ENCODE measurements at places on chromosomes 11 and 22.

- DNase-seq = no peak
Observed at GRCh38 chr11:33362051-33362910, 105.1 kb downstream of the HIPK3 start.

DNA sequence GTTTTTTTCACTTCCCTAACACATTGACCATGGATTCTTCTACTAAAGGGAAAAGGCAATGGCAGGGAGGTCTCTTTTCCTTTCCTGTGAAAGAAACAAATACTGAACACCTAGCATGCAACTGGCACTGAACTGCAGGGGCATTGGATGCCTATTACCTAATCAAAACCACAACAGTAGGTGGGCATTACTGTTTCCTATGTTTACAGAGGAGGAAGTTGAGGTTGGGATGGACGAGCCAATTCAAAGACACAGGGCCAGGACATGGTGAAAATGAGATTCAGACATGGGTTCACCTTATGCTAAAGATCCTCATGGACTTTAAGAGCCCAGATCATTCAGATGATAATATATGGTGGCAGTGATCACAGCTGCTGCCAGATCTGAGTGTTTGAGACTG, 407.0 kb downstream of the MIAT start:
- no peak for DNase-seq

DNA sequence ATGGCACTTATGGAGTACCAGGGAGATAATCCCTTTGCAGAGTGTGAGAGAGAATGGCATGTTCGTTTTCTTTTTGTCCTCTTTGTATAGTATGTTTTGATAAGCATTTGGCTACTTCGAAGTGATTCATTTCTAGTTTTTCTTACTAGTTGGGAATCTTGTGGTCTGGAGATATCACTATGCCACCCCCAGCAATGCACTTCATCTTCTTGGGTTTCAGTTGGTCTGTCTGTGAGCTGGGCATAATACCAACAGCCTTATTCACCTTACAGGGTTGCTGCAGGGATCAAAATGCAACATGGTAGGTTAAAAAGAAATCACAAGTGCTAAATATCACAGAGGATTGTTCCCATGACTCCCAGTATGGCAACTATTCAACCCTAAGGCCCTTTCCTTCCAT, 387.8 kb upstream of the CADM1 start:
- DNase-seq = no peak

DNA sequence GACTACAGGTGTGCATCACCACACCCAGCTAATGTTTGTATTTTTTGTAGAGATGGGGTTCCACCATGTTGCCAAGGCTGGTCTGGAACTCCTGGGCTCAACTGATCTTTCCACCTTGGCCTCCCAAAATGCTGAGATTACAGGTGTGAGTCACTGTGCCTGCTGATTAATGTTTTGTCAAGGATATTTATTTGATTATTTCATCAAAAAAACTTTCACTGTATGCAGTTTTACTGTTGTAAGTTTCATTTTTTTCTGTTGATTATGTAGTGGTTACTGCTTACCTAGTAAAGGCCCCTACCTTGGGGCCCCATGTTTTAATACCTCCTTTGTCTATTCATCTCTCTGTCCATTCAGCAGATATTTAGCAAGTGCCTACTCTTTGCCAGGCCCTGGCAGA, 16.7 kb upstream of the FAM168A start:
- no peak for DNase-seq

DNA sequence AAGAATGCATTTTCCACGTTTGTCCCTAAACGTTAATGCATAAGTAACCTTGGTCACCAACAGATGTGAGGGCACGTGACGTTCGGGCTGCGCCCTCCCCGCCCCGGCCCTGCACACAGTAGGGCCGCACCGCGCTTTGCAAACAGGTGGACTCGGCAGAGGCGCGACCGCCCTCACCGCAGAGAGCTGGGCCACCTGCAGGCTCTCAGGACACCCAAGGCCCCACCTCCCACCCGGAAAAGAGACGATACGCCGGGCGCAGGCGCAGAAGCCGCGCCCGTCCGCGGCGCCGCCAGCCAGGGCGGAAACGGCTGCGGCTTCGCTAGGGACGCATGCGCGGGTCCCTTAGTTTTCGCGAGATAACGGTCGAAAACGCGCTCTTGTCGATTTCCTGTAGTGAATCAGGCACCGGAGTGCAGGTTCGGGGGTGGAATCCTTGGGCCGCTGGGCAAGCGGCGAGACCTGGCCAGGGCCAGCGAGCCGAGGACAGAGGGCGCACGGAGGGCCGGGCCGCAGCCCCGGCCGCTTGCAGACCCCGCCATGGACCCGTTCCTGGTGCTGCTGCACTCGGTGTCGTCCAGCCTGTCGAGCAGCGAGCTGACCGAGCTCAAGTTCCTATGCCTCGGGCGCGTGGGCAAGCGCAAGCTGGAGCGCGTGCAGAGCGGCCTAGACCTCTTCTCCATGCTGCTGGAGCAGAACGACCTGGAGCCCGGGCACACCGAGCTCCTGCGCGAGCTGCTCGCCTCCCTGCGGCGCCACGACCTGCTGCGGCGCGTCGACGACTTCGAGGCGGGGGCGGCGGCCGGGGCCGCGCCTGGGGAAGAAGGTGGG, at the start of gene FADD:
Gene FADD, plus strand, starts transcription at position 377 of the 831 bp plus-strand sequence. Its CDS starts 164 bp downstream, at position 541.
- peak; percentile 93 for DNase-seq

GRCh38 chr11:25211635-25212254, 714.9 kb downstream of the LUZP2 start:
- no peak for DNase-seq

DNA sequence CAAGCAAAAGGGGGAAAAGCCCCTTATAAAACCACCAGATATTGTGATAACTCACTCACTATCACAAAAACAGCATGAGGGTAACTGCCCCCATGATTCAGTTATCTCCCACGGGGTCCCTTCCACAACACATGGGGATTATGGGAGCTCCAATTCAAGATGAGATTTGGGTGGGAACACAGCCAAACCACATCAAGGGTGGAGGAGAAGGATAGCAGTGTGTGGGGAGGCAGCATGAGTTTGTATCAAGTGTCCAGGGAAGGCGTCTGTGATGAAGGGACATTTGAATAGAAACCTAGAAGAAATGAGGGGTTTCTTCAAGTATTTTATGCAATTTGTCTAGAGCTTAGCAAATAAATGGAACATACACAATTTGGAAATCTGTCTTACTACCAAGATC, 98.2 kb downstream of the SLC1A2 start:
- no peak for DNase-seq

DNA sequence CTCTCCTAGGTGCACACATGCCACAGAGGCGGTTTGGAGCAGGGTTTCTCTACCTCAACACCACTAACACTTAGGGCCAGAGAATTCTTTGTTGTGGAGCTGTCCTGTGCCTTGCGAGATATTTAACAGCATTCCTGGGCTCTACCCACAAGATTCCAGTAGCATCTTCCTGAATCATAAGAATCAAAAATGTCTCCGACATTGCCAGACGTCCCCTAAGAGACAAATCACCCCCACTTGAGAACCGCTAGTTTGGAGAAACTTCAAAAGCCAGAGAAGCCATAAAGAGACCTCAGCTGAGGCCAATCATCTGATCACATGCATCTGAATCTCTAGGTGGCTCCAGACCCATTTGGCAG, 16.1 kb downstream of the MFNG start:
- DNase-seq = no peak

- no peak for DNase-seq
Observed at GRCh38 chr11:35235936-35236666, 97.1 kb downstream of the CD44 start.

DNA sequence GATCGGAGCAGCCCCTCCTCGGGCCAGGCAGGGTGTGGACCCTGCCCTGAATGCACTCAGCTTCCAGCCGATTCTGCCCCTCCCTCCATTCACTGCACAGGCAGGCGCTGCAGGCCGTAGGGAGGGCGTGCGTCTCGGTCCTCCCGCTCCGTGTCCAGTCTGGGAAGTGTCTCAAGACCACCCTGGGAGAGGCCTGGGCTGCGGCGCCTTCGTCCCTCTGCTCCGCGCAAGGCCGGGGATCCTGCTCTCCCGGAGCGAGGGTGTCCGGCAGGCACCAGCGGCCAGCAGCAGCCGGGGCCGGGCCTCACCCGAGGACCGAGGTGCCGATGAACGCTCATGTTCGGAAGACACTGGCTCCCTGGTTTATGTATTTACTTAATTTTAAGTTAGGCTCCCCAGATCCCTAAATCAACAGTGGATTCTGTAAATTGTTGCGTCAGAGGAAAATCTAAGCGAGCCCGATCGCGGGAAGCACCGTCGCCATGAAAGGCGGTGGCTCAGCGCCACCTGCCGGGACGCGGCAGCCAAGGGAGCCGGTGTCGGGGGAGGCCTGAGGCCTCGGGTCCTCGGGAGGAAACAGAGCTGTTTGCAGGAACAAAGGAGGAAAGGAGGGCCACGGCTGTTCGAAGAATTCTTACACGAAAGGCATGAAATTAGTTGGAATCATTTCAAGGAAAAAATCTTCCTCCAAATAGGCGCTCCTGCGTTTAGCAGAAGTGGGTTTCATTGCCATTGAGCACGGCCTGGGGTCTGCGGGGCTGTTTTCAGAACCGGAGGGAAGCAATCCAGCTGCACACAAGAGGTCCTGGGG, 195.3 kb downstream of the BRD1 start:
- DNase-seq = peak; percentile 51

DNA sequence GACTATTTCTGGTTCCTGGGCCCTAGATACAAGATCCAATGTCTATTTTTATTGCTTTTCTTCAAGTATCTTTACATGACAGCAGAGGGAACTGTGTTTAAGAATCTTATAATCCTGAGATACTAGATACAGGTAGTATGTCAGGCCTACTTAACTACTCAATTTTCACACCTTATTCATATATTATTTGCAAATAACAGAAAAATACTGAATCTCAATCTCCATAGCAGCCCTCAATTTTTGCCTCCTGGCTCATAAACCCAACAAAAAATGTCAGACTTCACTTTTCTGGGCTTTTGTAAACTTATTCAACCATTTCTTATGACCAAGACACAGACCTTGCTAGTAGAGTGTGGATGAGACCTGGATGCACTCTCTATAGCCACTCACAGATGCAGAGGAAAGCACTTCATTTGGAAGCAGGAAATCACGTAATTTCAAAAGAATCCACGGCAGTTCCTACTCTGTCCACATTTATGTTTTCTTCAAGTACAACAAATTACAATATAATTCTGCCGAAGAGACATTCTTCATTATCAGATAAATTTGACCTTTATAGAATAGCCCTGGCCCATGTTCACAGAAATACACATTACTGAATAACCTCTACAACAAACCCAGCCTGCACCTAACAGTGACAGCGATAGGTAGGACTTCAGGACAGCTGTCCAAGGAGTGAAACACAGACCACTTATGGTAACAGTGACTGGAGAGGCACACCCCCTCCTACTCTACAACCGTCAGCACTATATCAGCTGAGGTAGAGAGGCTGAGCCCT, 62.0 kb upstream of the YPEL1 start:
- DNase-seq = no peak

Data from lower lobe of right lung (tissue), 2 donors.